ENCODE measurements at places on chromosomes 3 and 15. TPM values are rescaled to one million over a fixed set of nuclear protein-coding genes. Genes with fewer than 3 reads are reported as not detected.

Gene ADGRG7
- total RNA-seq, result not detected

Gene CLDN18
- not detected for total RNA-seq

Gene ARRDC4
- 30.5 TPM for total RNA-seq

Gene C2CD4A
- total RNA-seq, result 0.12 TPM

Gene STARD9
- 3.2 TPM for total RNA-seq

Gene CLEC3B
- 119 TPM for total RNA-seq

Gene MESP2
- 0.23 TPM for total RNA-seq

Gene SLC2A2
- total RNA-seq, result not detected

Gene CHRD
- 1.5 TPM for total RNA-seq

Gene SLC22A14
- not detected for total RNA-seq

Gene SLC15A2
- total RNA-seq, result 1.2 TPM

Gene SAMMSON
- not detected for total RNA-seq

Gene PDZRN3
- 51.7 TPM for total RNA-seq

Gene ROBO2
- 0.23 TPM for total RNA-seq

Gene AADACL2
- not detected for total RNA-seq

Gene CDHR4
- not detected for total RNA-seq

Gene BRPF1
- total RNA-seq, result 11.0 TPM

Gene CILP
- total RNA-seq, result 2.8 TPM

Gene SOX14
- not detected for total RNA-seq

Gene MCTP2
- 1.1 TPM for total RNA-seq

Gene PLSCR2
- not detected for total RNA-seq

Gene IL17RB
- total RNA-seq, result not detected

Gene PAK6
- total RNA-seq, result not detected

Gene ELL3
- total RNA-seq, result 0.85 TPM

Gene LRRC49
- 3.2 TPM for total RNA-seq

Gene FOXL2NB
- total RNA-seq, result not detected

Gene SST
- not detected for total RNA-seq

Gene TEX55
- not detected for total RNA-seq
